Activated CD8-positive, alpha-beta T cell treated with anti-CD3 and anti-CD28 coated beads for 36 hours (primary cell): ENCODE measurements at places on chromosomes 6 and 20.

DNA sequence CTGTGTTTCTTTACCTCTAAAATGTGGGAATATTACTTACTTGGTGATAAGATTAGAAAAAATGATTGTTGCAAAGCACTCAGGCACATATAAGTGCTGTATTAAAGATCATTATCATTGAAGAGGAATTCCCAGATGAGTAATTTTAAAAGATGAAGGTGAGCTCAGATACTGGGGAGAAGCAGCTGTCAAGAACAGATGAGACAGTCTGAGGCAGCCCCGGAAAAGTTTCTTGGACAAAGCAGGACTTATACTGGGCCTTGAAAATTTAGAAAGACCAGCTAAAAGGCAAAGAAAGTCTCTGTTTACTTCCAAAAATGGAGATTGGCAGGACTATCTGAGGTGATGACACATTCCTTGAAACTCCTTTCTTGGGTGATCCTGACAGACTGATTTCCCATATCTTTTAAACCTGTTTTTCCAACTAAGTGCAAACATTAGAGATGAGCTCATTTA lies 93.8 kb upstream of the MARCKS start:
- DNase-seq = no peak

- DNase-seq = no peak
Measured at GRCh38 chr20:3616250-3616649, 46.9 kb downstream of the GFRA4 start.

GRCh38 chr20:3887876-3888620 lies 1.1 kb upstream of the PANK2 start:
- no peak for DNase-seq

GRCh38 chr6:35906499-35906846 lies 14.4 kb downstream of the SRPK1 start:
- no peak for DNase-seq

DNA sequence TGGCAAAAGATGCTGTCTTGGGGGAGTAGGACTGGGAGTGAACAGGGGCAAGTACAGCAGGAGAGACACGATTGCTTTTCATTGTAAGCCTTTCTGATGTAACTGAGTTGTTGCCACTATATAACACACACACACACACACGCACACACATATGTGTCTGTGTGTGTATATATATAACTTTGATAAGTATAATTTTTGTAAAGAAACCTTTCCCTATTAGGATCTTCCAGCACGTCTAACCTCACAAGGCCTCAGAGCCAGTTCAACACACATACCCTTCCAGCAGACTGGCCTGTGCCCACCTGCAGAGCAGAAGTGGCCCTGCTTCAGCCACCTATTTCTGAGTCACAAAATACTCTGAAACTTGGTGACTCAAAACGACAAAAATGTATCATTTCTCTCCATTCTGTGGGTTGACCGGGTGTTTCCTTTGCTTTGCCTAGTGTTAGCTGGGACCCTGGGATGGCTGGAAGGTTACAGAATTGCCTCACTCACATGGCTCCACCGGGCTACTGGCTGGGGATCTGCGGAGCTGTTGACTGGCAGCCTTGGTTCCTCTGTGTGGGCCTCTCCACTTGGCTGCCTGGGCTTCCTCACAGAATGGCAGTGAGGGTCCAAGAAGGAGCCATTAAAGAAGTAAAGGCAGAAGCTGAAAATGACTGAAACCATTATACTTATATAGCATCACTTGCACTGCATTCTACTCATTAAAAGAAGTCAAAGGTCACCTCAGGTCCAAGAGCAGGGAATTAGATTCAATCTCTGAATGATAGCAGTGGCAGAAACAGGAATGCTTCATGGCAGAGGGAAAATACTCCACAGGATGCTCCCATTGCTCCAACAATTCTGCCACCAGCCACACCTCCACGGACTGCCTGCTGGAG lies 126.4 kb downstream of the BANF2 start:
- peak; percentile 62 for DNase-seq

DNA sequence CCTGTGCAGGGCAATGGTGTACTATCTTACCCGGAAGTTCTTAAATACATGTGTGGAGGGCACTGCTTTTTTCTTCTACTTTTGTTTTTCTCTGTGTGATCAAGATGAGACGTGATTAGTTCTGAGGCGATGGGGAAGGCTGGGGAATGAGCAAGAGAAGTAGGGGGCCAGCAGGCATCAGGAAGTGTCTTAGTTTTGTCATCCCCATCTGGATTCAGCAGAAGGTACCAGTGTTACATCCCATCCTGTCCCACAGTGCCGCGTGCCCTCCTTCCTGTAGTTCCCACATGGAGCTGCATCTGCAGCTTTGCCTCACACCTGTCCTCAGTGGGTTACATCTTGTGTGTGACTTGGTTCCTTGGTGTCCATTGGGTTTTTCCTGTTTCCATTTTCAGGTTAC lies 86.9 kb downstream of the FNDC1 start:
- DNase-seq = no peak

- no peak for DNase-seq
Measured at GRCh38 chr6:169953686-169954085, 202.3 kb downstream of the ERMARD start.

DNA sequence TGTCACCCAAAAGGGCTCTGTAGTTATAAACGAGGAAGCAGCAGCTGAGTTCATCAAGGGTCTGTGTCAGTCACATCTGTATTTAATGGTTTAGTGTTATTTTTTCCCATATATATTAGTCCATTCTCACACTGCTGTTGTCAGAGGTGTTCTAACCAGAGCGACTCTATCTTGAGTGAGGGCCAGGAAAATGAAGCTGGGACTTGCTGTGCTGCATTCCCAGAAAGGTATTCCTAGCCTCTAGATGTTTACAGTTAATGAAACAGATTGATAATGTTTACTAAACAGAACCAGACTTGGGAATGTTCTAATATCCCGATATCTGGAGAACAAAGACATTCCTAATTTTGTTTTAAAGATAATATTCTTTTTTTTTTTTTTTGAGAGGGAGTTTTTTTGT lies 48.0 kb upstream of the SEC63 start:
- DNase-seq = no peak

- DNase-seq = no peak
Measured at GRCh38 chr6:44851176-44851575, 463.7 kb downstream of the CDC5L start.

GRCh38 chr20:2132461-2132901 lies 30.9 kb downstream of the STK35 start:
- DNase-seq = no peak

DNA sequence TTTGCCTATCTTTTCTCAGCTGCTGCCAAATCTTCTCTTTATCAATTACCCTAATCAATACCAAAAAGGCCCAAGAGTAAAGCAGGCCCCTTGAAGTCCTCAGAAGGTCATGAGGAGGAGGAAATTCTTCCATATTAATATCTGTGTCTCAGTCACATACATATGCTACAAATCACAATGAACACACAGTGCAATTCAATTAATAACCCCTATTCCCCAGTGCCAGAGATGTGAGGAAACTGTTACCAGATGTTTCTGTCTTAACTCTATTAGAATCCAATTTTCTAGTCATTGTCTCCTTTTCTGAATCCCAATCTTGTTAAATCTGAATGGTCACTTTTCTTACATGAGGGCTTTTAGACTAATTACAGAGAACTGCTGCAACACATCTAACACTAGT lies 45.9 kb upstream of the SLC2A12 start:
- no peak for DNase-seq

DNA sequence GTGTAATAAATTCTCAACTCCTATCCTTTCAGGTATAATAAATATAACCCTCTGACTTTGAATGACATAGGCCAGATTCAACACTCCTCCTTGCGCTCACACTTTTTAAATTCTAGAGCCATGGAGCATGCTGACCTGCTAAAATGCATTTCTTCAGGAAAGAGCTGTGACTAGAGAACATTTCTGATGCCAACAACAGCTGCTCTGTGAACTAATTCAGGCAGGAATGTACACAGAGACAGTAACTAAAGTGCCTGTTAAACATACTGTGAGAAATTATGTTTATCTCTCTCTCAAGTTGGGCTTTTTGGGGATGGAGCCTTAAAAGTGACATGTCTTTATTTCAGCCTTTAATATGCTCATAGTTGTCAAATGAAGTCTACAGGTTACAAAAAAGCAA lies 8.3 kb downstream of the NHSL1 start:
- DNase-seq = no peak

GRCh38 chr6:144347448-144347759 lies 62.3 kb downstream of the UTRN start:
- DNase-seq = no peak

DNA sequence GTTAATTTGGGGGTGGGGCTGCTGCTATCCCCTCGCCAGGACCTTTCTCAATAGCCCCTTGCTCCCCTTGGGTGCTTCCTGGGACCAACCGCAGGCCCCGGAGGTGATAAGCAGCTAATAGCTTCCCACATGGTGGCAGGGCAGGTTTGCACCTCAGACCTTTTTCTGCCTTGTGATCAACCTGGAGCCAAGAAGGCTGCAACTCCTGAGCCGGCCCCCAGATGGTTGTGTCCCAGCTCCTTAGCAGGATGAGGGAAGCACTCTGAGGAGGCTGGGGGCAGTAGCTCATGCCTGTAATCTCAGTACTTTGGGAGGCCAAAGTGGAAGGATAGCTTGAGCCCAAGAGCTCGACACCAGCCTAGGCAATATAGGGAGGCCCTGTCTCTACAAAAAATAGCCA lies 85.5 kb downstream of the BMP7 start:
- DNase-seq = no peak

- peak; percentile 71 for DNase-seq
Measured at GRCh38 chr6:45586216-45587171, 208.8 kb upstream of the SUPT3H start.

DNA sequence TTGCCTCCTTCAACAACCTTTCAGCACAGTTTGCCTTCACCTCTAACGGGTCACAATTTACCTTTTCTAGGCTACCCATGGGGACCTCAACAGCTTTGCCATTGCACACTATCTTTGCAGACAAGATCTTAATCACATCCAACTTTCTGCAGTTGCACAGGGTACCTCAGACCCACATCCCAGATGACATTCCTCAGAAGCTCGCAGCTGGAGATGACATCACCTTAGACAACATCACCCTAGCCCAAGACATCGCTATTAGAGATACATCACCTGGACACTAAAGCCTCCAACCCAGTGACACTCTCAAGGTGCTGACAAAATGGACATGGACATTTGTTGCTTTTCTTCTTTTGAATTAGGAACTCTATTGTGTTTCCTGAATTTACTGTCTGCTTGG lies 38.6 kb upstream of the RPP40 start:
- DNase-seq = no peak

DNA sequence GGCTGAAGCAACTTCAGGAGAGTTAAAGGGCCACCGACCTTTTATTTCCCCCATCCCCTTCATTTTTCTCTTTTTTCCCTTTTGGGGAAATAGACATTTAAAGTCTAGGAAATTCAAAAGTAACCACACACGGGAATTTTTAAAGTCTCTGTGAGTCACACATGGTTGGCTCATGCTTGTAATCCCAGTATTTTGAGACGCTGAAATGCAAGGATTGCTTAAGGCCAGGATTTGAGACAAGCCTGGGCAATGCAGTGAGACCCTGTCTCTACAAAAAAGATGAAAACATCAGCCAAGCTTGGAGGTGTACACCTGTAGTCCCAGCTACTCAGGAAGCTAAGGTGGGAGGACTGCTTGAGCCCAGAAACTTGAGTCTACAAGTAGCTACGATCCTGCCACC lies 34.2 kb downstream of the KATNA1 start:
- no peak for DNase-seq

GRCh38 chr6:6810727-6811126 lies 222.2 kb downstream of the LY86 start:
- DNase-seq = peak; percentile 43

GRCh38 chr6:142313284-142313683 lies 11.5 kb downstream of the ADGRG6 start:
- DNase-seq = no peak

DNA sequence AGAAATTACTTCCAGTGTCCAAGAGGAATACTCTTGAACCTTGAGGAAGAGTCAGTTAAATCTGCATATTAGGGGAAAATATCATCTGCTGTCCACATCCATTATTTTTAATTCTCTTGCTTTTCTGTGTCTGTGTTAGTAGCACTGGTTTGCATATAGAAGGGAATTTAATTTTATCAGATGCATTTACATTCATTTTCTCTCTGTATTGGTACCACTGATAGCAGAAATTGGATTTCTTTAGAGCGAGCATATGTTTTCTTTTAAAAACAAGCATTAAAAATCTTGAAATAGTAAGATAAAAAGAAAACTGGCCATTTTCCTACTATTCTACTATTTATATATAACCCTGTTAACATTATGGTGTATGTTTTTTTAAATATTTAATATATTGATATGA lies 83.8 kb downstream of the KIZ start:
- DNase-seq = no peak
